Activated CD4-positive, alpha-beta T cell treated with anti-CD3 and anti-CD28 coated beads, Interleukin-2, amount 50 U/mL, for 48 hours (primary cell): ENCODE measurements at places on chromosomes 4 and X.

GRCh38 chr4:3531318-3531878 lies 824 bp downstream of the LRPAP1 start:
- no peak for DNase-seq

GRCh38 chr4:38728631-38729141 lies 54.1 kb downstream of the TLR10 start:
- DNase-seq, result no peak

- no peak for DNase-seq
Observed at GRCh38 chrX:112816908-112817307, 23.7 kb downstream of the AMOT start.

DNA sequence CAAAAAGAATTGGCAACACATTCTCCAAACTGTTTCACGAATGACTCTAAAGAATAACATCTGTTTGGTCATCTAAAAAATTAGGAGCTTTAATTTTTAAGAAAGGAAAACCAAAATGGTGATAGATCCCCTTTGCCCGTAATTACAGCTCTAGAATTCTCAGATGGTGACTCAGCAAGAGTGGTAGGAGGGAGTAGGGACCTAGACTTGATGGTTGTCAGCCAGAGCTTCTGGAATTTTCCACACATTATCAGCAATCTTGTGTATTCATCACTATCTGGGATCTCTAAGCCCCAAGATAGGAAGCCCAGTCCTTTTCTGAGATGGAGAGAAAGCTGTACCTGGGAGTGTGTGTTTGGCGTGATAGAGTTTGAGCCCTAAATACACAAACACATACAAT lies 103.9 kb upstream of the RAB40AL start:
- no peak for DNase-seq

DNA sequence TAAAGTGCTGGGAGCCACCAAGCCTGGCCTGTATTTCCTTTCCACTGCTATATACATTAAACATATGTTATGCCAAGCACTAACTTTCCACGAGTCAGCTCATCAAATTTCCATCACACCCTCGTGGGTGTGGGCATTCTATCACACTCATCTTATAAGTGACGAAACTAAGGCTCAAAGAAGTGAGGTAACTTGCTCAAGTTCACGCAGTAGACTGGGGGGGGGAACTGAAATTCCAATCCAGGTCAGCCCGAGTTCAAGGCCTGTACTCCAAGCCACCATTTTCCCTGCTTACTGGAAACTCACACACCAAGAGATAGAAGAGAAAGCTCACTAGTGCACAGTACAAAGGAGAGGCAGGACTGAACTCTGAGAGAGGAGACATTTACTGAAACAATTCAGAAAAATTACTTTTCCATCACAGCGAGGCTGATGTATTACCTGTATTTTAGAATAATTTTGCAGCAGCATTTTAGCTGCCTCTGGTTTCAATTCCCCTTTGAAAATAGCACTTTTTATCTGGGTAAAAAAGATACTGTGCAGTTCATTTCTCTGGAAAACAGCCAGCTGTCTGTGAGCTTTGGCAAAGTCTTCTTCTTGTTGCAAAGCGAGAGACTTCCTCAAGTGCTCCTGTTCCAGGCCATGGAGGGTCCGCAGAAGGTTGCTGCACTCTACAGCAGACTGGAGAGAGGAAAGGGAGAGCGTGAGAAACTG lies 76.8 kb downstream of the EVC2 start:
- no peak for DNase-seq

DNA sequence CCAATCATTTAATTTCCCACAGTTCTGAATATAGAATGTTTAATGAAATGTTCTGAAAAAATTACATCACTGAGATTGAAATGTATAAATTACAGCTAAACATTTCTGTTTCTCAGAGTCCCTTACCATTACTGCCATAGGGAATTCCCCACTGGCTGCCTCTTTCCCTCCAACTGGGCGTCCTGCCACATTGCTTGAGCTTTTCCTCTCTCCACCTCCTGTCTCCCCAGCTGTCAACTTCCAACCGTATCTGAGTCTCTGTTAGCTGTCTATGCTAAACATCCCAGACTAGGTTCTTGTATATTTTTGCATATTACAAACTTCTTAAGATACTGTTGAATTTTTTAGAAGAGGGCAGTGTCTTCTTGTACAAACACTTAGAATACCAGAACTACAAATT lies 407.3 kb upstream of the SLIT2 start:
- no peak for DNase-seq
